Memory B cell (primary cell): ENCODE measurements at places on chromosomes 6 and 20.

DNA sequence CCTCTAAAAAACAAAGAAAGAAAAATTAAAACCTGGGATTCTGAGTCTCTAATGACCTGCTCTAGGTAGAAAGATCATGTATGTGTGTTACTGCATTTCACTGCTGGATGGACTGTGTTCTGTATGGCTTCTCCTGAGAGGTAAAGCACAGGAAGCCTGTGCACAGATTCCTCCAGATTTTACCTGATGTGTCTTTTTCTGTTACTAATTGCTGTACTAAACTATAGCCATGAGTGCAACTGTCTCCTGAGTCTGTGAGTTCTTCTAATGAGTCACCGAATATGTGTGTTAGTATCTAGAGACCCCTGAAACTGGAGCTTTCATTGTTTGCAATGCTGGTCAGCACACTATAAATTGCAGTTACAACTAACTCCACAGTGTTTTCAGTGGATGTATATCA, 270.8 kb downstream of the CDKAL1 start:
- no peak for DNase-seq

GRCh38 chr6:143872201-143872600, 7.9 kb downstream of the ZC2HC1B start:
- no peak for DNase-seq

- no peak for DNase-seq
Measured at GRCh38 chr6:8906699-8907098, 471.4 kb upstream of the SLC35B3 start.

GRCh38 chr20:1920252-1920651, 25.0 kb downstream of the SIRPA start:
- no peak for DNase-seq

- no peak for DNase-seq
Measured at GRCh38 chr6:134539865-134540323, 222.0 kb upstream of the SGK1 start.

GRCh38 chr6:74167511-74167910, 471.5 kb downstream of the CD109 start:
- DNase-seq, result no peak

GRCh38 chr6:5305968-5306626, 44.8 kb downstream of the FARS2 start:
- DNase-seq, result no peak

DNA sequence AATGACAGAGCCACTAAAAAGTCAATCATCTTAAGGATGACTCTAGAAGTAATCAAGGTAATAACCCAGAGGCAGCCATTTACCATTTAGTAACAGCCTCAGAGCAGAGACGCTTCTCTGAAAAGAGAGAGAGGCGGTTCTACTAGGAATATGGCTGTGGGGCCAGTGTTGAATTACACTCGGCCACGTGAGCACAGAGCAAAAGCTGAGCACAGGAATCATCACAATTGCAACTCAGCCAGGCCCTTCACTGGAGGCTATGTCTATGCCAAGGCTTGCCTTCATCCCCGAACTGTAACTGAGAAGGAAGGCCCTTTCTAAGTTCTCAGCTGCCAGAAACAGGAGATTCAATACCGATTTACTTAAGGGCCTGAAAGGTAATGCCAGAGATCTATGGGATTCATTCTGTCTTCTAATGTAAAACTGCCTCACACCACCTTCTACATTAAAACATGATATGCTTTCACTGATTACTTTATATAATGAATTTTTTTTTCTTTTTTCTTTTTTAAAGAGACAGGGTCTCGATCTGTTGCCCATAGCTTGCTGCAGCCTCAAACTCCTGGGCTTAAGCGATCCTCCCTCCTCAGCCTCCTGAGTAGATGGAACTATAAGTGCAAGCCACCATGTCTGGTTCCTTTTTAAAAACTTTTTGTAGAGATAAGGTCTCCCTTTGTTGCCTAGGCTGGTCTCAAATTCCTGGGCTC, 67.6 kb downstream of the NUDT3 start:
- no peak for DNase-seq

- no peak for DNase-seq
Measured at GRCh38 chr20:35319192-35319870, 27.1 kb upstream of the FAM83C start.

- no peak for DNase-seq
Measured at GRCh38 chr6:32096394-32097258, 12.5 kb downstream of the TNXB start.

DNA sequence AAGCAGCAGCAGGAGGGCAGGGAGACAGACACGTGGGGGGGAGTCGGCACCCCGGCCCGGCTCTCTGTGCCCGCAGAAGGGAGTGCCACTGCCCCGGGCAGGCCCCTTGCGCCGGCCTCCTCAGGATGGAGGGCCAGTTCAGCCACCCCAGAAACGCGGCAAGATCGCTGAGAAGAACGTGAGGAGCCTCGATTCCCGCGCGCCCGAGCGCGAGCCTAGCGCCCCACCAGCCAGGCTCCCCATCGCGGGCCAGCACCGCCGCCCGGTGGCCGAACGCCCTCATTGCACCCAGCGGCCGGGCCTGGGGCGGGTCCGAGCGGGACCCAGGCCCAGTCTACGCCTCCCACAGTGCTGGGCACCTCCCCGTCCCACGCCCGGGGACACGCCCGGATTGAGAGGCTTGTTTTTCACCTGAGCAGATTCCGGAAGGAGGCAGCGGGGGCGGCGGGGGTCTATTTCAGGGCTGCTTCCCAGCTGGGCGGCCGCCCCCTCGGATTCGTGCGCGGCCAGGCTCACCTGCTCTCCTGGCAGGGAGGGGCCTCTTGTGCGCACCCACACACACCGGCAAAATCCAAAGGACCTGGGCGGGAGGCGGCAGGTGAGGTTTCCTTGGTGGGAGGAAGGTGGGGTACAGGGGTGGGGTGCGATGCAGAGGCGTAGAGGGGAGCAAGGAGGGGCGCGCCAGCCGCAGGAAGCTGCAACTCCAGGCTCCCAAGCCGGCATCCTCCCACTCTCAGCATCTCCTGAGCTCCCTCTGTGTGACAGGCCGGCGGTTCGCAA, 9.0 kb upstream of the GRM4 start:
- DNase-seq, result peak; percentile 83

DNA sequence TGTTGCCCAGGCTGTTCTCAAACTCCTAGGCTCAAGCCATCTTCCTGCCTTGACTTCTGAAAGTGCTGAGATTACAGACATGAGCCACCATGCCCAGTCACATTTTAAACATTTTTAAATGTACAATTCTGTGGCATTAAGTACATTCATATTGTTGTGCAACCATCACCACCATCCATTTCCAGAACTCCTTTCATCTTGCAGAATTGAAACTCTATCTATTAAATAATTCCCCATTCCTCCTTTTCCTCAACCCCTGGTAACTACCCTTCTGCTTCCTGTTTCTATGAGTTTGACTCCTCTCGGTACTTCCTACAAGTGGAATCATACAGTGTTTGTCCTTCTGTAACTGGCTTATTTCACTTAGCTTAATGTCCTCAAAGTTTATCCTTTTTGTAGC, 103.8 kb upstream of the NAA20 start:
- DNase-seq, result no peak

DNA sequence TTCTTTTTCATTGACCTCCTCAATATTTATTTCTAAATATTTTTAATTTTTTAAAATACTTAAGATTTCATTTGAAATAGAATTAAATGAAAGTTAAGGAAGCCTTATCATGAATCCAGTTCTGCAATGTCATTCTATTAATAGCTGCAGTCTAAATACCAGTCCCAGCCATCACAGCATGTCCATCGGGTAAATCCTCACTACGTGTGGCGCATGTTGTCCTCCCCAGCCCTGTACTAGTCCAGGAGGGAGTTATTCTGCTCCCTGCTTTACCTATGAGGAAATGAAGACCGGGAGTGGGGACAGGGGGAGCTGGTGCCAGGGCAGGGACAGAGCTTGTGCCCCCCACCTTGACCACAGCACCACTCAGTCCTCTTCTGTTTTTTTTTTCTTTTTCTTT, 125.1 kb upstream of the QKI start:
- no peak for DNase-seq

GRCh38 chr20:32580219-32580969, 4.7 kb downstream of the NOL4L start:
- no peak for DNase-seq
